ENCODE measurements at places on chromosomes 5 and 9. TPM values are rescaled to one million over a fixed set of nuclear protein-coding genes. Genes with fewer than 3 reads are reported as not detected.

Gene CNTNAP3B
- total RNA-seq, result 0.06 TPM

Gene SLC36A2
- total RNA-seq, result not detected

Gene PDZD2
- not detected for total RNA-seq

Gene PCDHB9
- total RNA-seq, result 3.8 TPM

Gene PCDHB2
- total RNA-seq, result 7.6 TPM

DNA sequence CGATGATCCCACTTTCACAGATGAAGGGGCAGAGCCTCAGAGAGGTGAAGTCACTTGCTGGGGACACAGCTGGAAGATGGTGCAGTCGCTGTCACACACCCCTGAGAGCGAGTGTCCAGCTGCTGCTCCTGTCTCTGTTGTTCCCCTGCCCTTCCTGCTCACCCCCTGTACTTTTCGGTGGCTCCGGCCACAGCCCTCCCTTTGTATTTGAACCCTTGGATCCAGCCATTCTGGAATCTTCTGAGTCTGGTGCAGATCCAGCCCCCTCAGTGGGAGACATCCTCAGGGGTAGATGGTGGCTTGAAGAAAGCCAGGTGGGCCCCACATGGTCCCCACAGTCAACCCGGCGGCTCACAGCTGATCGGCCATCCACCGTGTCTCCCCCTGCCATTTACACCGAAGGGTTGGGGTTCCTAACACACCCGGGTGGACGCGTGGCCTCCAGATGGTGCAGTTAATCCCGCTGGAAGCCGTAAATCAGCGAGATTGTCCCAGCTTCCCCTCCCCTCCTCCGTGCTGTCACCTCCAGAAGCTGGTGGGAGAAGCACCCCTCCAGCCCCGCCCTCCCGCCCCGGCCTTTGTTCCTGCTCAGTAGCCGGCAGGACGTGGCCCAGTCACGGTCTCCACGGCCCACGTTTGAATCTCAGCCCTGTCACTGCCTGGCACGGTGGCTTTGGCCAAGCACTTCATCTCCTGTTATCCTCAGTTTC is 204.8 kb downstream of the C9orf50 start:
- H3K4me1 ChIP-seq, result peaks cover 21% of the 10 kb centered on the region
- no peak overlapping the region for H3K4me3 ChIP-seq
- H3K27ac ChIP-seq, result no peak overlapping the region
- H3K36me3 ChIP-seq, result no peaks in the 10 kb centered on the region
- H3K27me3 ChIP-seq, result no peaks in the 10 kb centered on the region
- no peak for DNase-seq

DNA sequence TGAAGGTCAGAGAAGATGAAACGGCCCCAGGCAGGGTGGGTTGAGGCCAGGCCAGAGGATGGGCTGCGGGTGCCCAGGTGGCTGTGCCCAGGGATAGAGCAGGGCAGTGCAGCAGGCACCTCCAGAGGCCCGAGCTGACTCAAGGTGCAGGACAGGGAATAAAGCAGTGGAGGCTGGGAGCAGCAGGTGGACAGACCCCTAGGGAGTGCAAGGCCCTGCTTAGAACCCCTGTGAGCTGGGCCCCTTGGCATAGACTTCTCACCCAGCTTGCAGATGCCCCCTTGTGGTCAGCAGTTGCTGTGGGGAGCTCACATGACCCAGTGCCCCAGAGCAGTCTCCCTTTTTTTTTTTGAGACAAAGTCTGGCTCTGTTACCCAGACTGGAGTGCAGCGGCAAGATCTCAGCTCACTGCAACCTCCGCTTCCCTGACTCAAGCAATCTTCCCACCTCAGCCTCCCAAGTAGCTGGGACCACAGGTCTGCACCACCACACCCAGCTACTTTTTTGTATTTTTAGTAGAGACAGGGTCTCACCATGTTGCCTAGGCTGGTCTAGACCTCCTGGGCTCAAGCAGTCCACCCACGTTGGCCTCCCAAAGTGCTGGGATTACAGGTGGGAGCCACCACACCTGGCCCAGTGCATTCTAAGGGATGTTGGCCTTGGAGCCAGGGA is 118.8 kb downstream of the WNK2 start:
- peak; percentile 56 for DNase-seq
- H3K4me3 ChIP-seq, result no peak overlapping the region
- H3K36me3 ChIP-seq, result no peaks in the 10 kb centered on the region
- H3K27ac ChIP-seq, result no peak overlapping the region

DNA sequence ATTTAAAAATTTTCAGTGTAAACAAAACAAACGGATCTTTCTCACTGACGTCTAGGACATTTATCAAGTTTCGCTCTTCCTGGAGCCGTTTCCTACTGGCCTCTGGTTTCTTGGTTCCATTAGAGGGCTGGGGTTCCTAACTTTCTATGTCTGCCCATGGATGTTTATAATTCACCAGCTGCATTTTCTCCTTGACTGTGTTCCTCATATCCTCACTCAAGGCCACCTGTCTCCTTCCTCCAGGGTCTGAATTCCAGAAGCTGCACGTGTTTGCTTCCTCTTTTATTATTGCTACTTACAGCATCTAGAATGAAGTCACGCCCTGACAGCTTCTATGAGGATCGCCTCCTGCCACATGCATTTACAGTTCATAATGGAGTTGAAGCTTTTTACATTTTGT is 74.1 kb upstream of the BASP1 start:
- DNase-seq, result no peak
- H3K27ac ChIP-seq, result no peak overlapping the region
- peaks cover 11% of the 10 kb centered on the region for H3K4me1 ChIP-seq

- H3K36me3 ChIP-seq, result peaks cover 36% of the 10 kb centered on the region
- no peaks in the 10 kb centered on the region for H3K27me3 ChIP-seq
- no peak overlapping the region for H3K4me3 ChIP-seq
- H3K4me1 ChIP-seq, result no peaks in the 10 kb centered on the region
- no peak for DNase-seq
- no peak overlapping the region for H3K27ac ChIP-seq
These were observed 44.2 kb downstream of the SMC2 start for GRCh38 chr9:104138243-104138868.

DNA sequence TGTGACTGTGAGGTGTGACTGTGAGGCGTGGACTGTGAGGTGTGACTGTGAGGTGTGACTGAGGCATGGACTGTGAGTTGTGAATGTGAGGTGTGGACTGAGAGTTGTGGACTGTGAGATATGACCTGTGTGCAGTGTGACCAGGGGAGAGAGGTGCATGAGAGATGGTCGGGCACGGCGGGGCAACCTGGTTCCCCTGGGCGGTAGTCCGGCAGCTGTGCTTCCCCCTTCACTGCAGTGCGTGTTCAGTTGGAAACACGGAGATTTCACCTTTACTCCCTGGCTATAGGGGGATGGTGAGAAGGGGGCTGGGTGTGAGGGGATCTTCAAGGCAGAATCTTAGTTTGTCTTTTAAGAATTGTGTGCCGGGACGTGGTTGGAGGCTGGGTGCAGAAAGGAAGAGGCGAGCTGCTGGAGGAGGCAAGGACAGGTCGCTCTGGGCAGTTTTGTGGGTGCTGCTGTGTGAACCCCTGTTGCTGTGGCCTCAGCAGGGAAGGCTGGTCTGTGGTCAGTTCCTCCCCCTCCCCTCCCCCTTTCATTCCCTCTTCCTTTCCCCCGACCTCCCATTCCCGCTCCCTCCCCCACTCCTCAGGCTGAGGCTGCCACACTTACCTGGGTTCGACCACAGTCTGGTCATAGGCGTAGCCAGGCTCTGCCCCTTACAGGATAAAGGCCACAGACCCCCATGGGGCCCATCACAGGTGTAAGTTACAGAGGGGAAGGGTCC is 39.3 kb downstream of the CEP72 start:
- no peak overlapping the region for H3K27ac ChIP-seq
- H3K27me3 ChIP-seq, result no peaks in the 10 kb centered on the region
- H3K4me3 ChIP-seq, result no peak overlapping the region
- peaks cover 13% of the 10 kb centered on the region for H3K36me3 ChIP-seq

DNA sequence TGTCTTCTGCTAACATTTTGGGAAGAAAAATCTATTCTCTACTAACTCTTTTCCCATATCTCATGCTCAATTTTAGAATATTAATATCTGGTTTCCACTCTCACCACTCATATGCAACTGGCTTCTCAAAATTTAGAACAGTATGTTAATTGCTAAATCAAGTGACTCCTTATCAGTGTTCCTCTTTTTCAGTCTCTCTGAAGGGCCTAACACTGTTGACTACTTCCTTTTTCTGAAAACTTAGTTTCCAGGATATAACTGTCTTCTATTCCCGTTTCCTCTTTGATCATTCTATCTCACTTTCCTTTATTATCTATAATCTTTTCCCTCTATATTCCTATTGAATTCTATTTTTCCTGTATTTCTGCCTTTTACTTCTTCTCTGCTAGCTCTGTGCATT is 1717.2 kb upstream of the C9orf72 start:
- DNase-seq, result no peak
- no peaks in the 10 kb centered on the region for H3K27me3 ChIP-seq
- no peaks in the 10 kb centered on the region for H3K36me3 ChIP-seq
- H3K4me3 ChIP-seq, result no peak overlapping the region

DNA sequence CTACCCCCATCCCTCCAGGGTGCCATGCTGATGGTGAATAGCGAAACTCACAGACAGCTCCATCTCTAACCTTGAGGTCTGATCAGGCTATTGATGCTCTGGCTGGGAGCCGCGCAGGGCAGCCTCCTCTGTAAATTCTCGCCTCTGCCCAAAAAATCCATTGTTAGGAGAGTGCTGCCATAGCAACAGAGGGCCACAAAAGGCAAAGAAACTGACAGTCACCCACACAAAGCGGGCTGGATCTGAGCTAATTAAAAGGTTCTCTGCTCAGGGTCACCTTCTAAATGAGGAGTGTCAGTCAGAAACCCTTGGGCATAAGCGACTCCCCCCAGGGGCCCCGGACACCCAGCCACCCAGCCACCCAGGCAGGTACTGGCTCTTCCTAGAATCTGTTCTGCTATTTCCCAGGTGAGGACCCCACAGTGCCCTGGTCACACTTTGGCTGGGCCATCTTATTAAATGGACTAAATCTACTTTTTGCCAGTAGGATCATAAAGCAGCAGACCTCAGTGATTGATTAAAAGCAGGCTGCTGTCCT is 126.7 kb downstream of the MED10 start:
- peaks cover 24% of the 10 kb centered on the region for H3K4me1 ChIP-seq
- no peaks in the 10 kb centered on the region for H3K27me3 ChIP-seq
- no peak overlapping the region for H3K4me3 ChIP-seq
- no peaks in the 10 kb centered on the region for H3K36me3 ChIP-seq
- H3K27ac ChIP-seq, result no peak overlapping the region

DNA sequence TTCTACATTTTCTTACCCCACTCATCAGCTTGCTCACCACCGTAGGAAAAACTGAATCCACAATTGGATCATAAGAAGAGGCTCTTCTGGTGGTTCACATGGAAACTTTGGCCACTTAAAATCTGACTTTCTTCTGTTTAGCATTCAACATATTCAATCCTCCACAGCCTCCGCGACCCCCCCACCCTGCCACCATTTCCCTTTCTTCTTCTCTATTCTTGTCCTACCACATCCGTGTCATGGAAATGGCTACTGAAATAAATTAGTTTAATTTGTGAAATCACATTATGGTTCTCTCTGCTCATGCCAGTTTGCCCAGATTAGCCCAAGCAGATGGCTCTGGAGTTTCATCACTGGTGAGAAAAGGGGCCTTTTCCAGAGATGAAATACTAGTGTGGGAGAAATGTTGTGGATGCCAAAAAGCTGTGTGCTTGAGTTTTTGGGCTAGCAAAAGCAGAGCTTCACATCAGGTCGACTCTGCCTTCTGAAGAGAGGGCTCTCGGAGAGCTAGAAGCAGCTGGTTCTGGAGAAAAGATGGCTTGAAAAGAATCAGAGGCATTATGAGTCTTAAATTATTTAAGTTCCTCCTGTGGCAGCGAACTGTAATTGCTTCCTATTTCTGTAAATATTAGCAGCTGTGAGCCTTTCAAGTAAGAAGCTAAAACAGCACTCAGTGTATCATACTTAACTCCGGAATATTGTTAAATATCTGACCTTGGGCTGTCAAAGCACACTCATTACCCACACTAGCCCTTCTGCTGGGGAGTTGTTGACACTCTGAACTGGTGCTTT is 107.1 kb downstream of the MAT2B start:
- H3K4me1 ChIP-seq, result no peaks in the 10 kb centered on the region
- H3K27me3 ChIP-seq, result no peaks in the 10 kb centered on the region
- no peaks in the 10 kb centered on the region for H3K36me3 ChIP-seq
- H3K27ac ChIP-seq, result no peak overlapping the region

DNA sequence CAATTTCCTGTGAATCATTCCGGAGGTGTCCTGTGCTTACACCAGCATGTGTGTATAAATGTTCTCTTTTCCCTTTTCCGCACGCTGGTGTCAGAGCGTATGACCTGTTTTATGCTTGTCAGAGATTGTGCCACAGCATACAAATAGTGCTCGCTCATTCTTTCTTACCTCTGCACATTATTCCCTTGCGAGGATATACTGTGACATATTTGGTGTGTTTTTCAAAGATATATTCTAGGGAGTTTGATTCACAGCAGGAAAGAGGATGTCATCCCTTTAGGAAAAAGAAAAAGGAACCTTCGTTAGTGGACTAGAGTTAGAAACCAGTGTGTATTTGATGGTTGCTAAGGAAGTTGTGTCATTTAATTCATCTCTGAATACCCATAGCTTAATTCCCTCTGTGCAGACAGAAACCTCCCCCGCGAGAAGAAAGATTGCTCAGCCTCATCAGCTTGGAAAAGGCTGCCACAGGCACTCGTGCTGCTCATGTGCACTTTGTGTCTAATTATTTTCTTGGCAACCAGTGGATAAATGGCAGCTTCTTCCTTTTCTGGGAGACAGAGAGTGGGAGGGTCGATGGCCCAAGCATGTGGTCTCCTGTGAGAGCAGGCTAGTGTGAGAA is 14.7 kb upstream of the CCIN start:
- H3K27me3 ChIP-seq, result no peaks in the 10 kb centered on the region
- peaks cover 15% of the 10 kb centered on the region for H3K4me1 ChIP-seq

DNA sequence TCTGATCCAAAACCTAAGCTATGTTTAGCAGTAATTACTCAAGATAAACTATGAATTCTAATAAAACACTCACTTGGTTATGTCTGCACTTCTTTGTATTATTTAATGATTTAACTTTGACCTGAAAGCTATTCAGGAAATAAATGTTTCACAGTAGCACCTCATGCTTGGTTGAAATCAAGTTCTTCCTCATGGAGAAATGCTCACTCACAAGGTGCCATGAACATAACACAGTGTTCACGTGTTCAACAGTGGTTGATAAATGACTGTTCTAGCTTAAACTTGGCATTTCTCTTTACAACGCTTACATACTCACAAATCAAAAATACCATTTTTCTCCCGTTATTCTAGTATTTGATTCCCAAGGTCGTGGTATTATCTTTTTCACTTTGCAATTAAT is 35.8 kb downstream of the PUM3 start:
- peaks cover 27% of the 10 kb centered on the region for H3K4me1 ChIP-seq
- DNase-seq, result no peak
- H3K4me3 ChIP-seq, result no peak overlapping the region
- no peak overlapping the region for H3K27ac ChIP-seq

- no peak for DNase-seq
- no peaks in the 10 kb centered on the region for H3K27me3 ChIP-seq
- H3K36me3 ChIP-seq, result no peaks in the 10 kb centered on the region
- H3K27ac ChIP-seq, result no peak overlapping the region
- H3K4me3 ChIP-seq, result no peak overlapping the region
These were observed 325.8 kb downstream of the TENT4A start for GRCh38 chr5:7039074-7039473.

DNA sequence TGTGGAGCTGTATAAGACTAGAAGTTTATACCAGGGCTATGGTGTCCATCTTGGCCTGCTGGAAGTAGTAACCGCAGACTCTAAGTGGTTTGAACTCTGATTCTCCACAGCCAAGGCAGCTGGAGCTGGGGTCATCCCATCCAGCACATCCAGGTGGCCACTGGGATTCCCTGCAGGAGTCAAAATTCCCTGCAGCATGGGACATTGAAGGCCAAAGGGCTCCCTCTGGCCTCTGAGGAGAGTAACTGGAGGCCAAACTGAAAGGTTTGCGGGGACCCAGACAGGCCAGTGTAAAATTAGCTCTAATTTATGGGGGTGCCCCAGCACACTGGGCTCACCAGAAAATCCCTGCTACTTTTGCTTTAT is 12.2 kb upstream of the PRXL2C start:
- no peaks in the 10 kb centered on the region for H3K36me3 ChIP-seq
- no peak overlapping the region for H3K27ac ChIP-seq
- H3K4me3 ChIP-seq, result no peak overlapping the region
- no peaks in the 10 kb centered on the region for H3K27me3 ChIP-seq
- DNase-seq, result no peak
